ENCODE measurements at places on chromosomes 5 and 9. TPM values are rescaled to one million over a fixed set of nuclear protein-coding genes. Genes with fewer than 3 reads are reported as not detected.

The C9 gene
- total RNA-seq: not detected

The NUTM2G gene
- not detected for total RNA-seq

The ITGA1 gene
- total RNA-seq: 71.4 TPM

The BTNL3 gene
- not detected for total RNA-seq

The KLHL3 gene
- 20.4 TPM for total RNA-seq

The ITGA2 gene
- 2.2 TPM for total RNA-seq

The AJM1 gene
- 1.4 TPM for total RNA-seq

The SAXO1 gene
- 0.18 TPM for total RNA-seq

The DNM1 gene
- 60.8 TPM for total RNA-seq

The STING1 gene
- total RNA-seq: 16.2 TPM

The GABBR2 gene
- total RNA-seq: not detected

The IFNK gene
- total RNA-seq: not detected

Data from stomach (tissue), 19 donors.